ENCODE measurements at places on chromosomes 4 and X.

GRCh38 chr4:151227172-151227571, 49.8 kb upstream of the PRSS48 start:
- no peak for DNase-seq

- no peak for DNase-seq
Observed at GRCh38 chr4:40377512-40378365, 42.6 kb downstream of the CHRNA9 start.

DNA sequence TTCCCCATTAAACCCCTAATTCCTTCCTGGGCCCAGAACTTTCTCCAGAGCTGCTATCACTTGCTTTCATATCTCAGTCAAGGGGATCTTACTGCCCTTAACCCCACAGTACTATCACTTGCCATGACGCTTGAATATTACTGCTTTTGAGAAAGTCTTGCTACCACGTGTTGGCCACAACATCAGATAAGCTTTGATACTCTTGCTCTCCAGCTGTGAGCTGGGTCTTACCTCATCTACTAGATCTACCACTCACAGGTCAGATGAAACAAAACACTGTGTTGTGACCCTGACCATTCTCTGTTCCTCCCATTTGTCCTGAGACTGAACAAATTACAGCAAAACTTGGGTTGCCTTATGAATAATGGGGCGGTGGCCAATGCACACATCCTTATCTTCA, 12.1 kb upstream of the TAPT1 start:
- DNase-seq, result no peak

GRCh38 chr4:1026115-1026514, 14.7 kb downstream of the FGFRL1 start:
- no peak for DNase-seq

DNA sequence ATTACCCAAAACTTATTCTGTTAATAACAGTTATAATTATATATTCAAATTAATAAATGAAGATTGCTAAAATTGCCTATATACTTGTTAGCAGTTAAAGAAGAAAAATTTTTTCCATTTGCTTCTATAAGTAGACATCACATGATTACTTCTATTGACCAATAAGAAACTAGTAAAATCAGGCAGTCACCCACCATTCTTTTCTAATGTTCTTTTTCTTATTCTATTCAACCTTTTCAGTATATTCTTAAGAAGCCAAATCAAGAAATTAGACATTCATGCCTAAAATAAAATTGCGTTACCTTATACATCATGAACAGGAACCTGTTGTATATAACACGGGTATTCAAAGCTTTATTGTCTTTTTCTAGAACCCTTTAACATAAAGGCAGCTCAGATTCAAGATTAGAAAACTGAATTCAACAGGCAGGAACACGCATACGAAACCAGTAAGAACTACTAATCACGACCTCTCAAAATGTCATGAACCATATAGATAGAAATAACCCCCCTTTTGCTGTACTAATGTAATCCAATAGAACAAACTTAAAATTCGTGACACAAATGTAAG, 568.1 kb upstream of the DIPK2B start:
- DNase-seq, result no peak

DNA sequence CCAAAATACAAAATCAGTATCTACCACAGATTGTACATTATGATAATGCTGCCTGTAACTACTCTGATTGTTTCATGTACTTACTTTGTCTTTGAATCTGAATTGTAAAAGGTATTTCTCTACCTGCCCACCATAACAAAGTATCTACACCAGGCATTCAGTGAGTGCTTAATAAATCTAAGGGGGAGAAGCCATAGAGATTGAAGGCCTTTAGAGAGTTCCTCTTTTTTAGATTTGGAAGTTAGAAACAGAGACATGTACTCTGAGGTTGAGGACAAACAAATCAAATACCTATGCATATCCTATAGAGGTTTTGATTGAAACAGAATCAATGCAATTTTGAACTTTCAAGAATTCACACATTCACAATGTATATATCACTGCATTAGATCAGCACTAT, 42.7 kb downstream of the SAT1 start:
- DNase-seq, result no peak

- DNase-seq, result no peak
Observed at GRCh38 chrX:19829814-19830213, 57.6 kb downstream of the SH3KBP1 start.

- no peak for DNase-seq
Observed at GRCh38 chrX:17377795-17378194, 2.8 kb downstream of the NHS start.

- no peak for DNase-seq
Observed at GRCh38 chr4:39802005-39802404, 104.1 kb downstream of the UBE2K start.

DNA sequence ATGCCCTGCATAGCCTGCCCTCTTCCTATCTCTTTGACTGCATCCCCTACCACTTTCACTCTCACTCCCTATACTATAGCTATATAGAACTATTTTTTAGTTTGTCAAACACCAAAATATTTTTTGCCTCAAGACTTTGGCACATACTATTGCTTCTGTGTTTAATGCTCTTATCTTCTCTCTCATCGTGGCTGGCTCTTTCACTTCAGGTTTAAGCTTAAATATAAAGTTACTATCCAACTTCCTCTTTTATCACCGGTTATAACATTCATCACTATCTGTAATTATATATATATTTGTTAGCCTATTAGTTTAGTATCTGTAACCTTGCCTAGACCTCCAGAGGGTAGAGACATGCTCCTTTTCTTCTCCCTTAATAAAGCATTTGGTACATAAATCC, 11.5 kb upstream of the HMGB2 start:
- DNase-seq, result no peak

DNA sequence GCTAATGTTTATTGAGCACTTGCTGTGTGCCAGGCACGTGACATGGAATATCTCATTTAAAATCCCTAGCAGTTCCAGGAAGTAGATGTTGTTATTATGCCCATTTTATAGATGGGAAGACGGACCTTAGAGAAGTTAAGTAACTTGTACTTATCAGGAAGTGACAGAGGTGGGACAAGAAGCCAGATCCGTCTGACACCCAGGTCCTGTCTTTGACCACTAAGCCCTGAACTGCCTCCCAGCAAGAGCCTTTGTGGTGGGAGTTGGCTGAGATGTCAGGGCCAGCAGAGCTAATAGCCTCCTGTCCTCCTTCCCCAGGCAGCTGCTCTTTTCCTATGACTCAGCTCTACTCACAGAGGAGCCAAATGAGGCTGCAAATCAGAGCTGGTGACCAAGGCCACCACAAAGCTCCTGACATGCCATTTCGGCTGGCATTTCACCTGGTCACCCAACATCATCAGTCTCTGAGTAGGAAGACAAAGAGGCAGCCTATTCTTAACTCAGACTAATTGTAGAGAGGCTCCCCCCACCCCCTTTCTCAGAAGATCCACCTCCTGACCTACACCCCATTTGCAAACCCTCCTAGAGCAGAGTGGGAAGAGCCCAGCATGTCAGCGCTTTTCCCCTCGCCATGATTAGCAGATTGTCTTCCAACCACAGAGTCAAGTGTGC, 175.1 kb upstream of the KIT start:
- no peak for DNase-seq

- DNase-seq, result no peak
Observed at GRCh38 chr4:175509320-175509719, 302.7 kb downstream of the GPM6A start.

DNA sequence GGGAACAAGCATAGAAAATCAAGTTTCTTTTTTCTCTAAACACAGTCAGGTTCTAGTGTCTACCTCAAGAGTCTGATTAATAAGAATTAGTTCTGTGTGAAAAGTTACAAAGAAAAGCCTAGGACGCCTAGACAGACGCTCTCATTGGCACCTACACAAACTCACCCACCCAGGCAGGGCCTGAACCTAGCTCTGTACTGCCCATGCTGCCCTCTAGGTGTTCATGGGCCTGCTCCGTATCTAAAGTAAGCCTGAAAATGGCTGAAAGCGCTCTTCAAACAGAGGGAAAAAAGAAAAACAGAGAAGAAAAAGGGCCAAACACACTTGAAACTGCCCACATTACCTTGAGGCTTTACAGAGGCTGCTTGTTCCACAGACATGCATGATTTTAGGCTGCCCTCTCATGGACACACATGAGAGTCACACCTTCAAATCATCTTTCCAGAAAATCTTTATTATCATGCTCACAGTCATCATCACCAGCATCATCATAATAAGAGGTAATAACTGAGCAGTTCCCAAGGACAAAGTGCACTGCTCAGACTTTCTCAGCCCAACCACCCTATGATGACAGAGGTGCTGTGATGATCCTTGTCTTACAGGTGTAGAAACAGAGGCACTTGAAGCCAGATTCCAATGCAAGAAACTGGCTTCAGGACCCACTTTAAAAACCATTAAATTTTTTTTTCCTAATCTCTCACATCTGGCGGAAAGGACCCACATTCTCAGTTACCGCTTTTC, 49.6 kb downstream of the MAP7D2 start:
- DNase-seq, result no peak

DNA sequence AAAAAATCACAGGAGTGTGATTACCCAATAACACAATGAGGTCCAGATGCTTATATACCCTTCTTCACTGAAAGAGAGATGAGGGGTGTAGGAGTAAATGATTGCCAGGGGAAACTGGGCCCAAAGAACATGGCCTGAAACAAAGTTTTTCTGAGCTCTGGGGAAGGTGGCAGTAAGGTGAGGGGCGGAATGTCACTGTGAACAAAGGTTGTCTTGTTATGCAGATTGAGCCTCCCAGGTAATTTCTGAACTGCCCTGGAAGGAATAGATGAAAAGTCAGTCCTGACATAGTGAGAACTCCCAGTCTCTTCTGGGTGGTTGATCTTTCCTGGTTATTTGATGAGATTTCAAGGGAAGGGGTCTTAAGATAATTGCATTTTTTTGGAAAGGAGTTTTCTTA, 2.5 kb upstream of the TMEM47 start:
- no peak for DNase-seq

- DNase-seq, result no peak
Observed at GRCh38 chr4:174217273-174218126, 66.0 kb downstream of the FBXO8 start.

GRCh38 chr4:107828315-107829090, 3.8 kb downstream of the SGMS2 start:
- DNase-seq, result no peak

DNA sequence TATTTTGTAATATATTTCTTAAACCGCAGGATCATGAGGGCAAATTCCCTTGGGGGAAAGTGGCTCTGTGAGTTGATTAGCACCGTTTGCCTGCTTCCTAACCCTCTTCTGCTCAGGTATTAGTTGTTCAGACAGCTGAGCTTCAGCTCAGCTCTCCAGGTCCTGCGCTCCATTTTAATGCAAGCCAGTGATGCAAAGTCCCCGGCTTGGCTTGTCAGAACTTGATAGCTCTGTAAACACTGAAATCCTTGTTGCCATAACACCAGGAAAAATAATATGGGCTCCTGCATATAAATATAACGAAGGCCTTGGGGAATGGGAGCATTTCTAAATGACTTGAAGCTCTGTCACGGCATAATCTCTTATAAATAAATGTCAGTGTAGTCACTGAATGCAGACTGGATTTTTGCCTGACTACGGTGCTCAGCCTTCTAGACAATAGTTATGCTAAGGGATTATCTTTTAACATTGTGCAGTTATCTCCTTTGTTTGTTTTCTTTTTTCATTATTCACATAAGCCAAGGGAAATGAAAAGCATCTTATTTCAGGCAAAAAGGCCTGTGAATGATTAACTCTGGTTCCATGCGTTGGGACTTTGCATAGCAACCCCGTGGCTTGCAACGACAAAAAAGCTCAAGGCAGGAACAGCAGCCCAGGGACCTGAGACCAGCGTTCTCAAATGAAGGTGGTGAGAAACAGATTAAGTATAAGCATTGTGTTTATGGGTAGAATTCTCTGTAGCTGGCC, 253.2 kb downstream of the SPRY1 start:
- DNase-seq, result no peak

DNA sequence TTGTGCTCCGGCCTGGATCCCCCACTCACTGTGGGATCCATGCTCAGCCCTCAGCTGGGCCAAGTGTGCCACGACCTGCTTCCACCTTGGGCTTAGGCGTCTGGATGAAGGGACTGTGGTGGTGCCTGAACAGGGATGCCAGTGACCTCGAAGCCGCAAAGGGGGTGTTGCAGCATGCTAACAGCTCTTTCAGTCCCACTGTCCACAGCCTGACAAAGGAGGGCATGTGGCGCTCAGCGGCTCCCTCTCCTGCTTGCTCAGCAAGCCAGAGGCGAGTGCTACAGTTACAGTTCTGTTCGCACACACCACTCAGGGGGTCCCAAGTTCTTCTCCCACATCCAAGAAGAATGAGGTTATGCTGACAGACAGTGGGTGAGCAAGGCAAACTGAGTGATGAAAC, 5.2 kb upstream of the IGBP1 start:
- DNase-seq, result no peak

- no peak for DNase-seq
Observed at GRCh38 chrX:50613846-50614245, 143.2 kb upstream of the DGKK start.

GRCh38 chr4:184955636-184956035, 62.7 kb upstream of the HELT start:
- DNase-seq, result no peak

- DNase-seq, result no peak
Observed at GRCh38 chr4:78354782-78355181, 196.8 kb upstream of the ANXA3 start.

- DNase-seq, result no peak
Observed at GRCh38 chrX:140250391-140250790, 254.5 kb downstream of the SOX3 start.

GRCh38 chr4:171279131-171279530, 534.1 kb upstream of the GALNTL6 start:
- no peak for DNase-seq
